Activated CD4-positive, alpha-beta T cell treated with anti-CD3 and anti-CD28 coated beads, Interleukin-2, amount 50 U/mL, for 1 hour (primary cell): ENCODE measurements at places on chromosomes 3 and 15.

GRCh38 chr3:170862618-170863374 is 7.2 kb downstream of the RPL22L1 start:
- DNase-seq, result no peak

DNA sequence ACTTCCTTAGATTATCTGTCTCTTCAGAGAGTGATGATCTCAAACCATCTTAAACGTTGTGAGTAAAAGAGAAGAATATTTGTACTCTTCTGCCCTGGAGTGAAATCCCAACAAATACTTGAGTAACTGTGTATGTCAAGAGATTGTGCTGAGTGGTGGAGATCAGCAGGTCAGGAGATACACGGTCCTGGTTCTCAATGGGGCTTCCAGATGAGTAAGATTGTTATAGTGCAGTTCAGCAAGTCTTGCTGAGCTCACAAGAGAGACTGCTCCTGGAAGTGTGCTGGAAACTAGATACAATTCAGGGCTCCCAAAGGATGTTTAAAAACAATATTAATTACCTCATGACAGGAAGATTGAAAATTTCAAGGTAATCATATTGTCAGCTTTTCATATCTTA is 184.3 kb downstream of the AKAP13 start:
- no peak for DNase-seq

DNA sequence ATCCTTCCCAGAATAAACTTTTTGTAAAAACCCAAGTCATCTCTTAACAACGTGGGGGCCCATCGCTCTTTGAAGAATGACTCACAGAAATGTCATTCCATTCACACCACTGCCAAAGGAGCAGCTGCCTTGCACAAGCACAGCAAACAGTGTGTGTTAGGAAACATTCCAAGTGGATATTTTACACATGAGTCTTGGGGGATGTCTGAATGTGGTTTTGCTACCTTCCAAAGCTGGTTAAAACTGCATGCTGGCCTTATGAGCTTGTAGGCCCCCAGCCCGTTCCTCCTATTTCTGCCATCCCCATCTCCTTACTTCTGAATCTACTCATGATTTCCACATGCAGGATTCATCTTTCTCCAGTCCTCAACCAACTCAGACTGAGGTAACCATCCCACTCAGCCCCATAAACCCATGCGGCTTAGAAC is 130.8 kb downstream of the CPNE4 start:
- no peak for DNase-seq

- peak; percentile 49 for DNase-seq
Observed at GRCh38 chr3:47163169-47164006, 525 bp downstream of the SETD2 start.

DNA sequence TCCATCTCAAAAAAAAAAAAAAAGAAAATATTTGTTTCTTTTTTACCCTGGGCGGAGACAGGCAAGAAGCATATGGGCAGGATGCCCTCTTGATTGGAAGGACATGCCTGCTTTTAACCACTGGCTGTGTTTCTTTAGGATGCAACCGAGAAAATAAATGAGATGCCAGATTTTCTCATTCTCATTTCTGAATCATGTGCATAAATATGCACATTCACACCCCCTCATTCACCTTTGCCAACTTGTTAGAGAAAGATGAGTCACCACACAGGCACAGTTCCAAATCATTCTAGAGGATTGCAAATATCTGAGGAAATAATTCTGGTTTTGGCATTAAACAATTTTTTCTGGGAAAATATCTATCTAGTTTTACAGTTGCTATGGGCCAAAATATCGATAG is 3.3 kb downstream of the LIPH start:
- DNase-seq, result no peak

DNA sequence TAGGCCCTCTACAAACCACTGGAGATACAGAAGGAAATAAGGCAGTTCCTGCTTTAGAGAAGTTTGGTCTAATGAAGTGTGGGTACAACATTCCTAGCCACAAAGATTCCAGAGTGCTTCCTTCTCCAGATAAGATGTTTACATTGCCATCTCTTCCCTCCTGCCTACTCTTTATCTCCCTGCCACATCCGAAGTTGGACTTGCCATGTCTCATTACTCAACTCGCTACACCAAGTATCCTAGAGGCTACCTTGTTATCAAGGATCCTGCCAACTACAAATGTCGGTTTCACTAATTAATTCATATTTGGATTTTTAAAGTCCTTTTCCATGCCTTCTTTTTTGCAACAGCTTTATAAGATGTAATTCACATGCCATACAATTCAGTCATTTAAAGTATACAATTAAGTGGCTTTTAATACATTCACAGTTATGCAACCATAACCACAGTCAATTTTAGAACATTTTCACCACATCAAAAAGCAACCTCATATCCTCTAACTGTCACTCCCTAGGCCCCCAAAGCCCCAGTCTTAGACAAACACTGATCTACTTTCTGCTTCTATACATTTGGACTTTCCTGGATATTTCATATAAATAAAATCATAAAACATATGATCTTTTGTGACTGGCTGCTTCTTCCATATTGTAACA is 53.7 kb upstream of the CSTA start:
- DNase-seq, result no peak

DNA sequence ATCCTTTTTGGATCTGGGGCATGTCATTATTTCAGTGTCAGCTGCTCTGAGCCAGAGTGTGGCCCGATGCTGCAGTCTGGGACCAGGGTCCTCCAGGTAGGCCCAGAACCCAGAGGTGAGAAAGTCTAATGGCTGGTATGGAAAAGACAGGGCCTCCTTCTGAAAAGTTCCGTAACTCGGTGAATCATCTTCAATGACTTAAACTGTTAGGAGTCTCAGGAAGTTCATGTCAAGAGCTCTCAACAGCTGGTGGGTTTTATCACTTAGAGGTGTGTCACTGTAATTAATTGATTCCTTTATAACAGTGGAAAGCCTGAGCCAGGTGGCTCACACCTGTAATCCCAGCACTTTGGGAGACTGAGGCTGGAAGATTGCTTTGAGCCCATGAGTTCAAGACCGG is 28.5 kb upstream of the PDE8A start:
- no peak for DNase-seq

GRCh38 chr3:133374708-133375402 is 25.0 kb upstream of the BFSP2 start:
- no peak for DNase-seq

DNA sequence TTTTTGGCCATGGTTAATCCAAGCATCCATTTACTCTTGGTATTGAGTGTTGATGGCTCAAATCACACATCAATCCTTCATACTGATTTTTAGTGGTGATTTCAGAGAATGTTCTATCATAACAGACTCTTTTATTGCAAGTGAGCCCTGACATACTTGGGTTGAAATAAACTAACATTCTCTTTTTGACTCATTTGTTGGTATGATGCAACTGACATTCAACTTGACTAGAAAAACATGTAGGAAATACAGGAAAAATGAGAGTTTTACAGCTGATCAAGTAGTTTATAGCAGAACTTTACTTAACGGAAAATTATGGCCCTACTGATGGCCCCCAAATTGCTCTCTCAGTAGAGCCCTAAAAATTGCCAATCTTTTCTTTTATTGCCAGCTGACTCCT is 173.9 kb upstream of the CD96 start:
- no peak for DNase-seq

DNA sequence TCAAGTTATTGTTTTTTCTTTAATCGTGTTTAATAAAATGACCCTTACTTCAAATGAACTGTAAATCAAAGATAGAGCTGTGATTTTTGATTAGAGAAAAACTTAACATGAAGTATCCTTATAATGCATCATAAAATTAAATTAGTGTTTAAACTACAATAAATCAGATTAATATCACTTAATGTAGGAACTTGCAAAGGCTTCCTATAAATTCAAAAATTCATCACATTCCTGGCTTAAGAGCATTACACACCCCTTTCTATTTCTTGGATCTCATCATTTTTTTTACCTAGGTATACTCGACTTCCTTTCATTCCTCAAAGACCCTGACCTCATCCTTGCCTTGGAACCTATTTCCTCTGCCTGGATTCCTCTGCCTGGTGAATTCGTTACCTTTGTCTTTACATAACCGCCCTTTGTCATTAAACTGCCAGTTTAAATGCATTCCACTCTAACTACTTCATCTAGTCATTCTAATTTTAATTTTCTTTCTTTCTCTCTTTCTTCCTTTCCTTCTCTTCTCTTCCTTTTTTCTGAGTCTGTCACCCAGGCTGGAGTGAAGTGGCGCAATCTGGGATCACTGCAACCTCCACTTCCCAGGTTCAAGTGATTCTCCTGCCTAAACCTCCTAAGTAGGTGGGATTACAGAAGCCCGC is 1244.5 kb downstream of the OTOL1 start:
- no peak for DNase-seq

- DNase-seq, result peak; percentile 30
Observed at GRCh38 chr3:127671523-127672428, 976 bp upstream of the ABTB1 start.
